Endothelial cell of umbilical vein (primary cell): ENCODE measurements at places on chromosomes 16 and 17. TPM values are rescaled to one million over a fixed set of nuclear protein-coding genes. Genes with fewer than 3 reads are reported as not detected.

The CALB2 gene
- total RNA-seq, result not detected in 2 replicates

The KCNAB3 gene
- total RNA-seq, result 2.4 and 4.2 TPM in 2 replicates

The DLG4 gene
- 26.6 and 34.6 TPM in 2 replicates for total RNA-seq

The ABCA5 gene
- 23.2 and 25.4 TPM in 2 replicates for total RNA-seq

The OR1A1 gene
- not detected in 2 replicates for total RNA-seq

The RGS9 gene
- 1.4 and 1.7 TPM in 2 replicates for total RNA-seq

The MYLK3 gene
- total RNA-seq, result not detected in 2 replicates

The HOXB7 gene
- 24.5 and 29.8 TPM in 2 replicates for total RNA-seq

The KCNJ12 gene
- total RNA-seq, result 0.44 and 0.51 TPM in 2 replicates

The PPY gene
- not detected in 2 replicates for total RNA-seq

The CES4A gene
- total RNA-seq, result 3.9 and 5.4 TPM in 2 replicates

The CXCL16 gene
- 4.8 and 5.4 TPM in 2 replicates for total RNA-seq

The HAGHL gene
- total RNA-seq, result 5.9 and 6.8 TPM in 2 replicates
